ENCODE measurements at places on chromosomes 2 and 18. TPM values are rescaled to one million over a fixed set of nuclear protein-coding genes. Genes with fewer than 3 reads are reported as not detected.

Gene TMEM200C
- not detected for total RNA-seq

DNA sequence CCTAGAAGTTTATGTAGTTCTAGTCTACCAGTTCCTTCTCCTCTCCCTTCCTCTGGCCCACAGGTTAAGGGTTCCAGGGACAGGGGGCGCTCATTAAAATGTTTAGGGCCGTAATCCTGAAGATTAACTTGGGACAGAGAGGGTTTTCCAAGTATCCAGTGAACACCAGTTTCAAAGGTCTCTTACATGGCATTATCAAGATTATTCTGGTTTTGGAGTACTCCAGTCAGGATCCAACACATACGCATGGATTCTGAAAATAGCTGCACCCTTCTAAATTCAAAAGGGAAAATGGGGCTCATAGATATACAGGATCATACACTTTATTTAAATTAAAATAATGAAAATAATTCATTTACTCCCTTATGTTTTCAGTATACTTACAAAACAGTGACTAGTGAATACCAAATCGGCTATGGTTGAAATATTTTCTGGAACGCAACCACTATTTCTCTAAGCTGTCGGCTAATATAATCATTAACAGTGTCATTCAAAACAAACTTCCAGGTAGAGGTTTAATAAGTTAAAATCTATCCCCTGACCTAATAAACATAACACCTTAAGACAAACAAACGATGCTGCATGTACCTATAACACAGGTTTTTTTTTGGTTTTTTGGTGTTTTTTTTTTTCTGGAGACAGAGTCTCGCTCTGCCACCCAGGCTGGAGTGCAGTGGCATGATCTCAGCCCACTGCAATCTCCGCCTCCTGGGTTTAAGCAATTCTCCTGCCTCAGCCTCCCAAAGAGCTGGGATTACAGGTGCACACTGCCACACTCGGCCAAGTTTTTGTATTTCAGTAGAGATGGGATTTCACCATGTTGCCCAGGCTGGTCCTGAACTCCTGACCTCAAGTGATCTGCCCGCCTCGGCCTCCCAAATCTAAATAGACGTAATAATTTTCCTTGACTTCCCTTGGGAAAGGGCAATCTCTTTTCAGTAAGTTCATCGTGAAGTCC lies 44.7 kb downstream of the MGAT4A start:
- DNase-seq, result no peak

- DNase-seq, result no peak
Observed at GRCh38 chr2:58539973-58540372, 298.8 kb upstream of the FANCL start.

Gene HAAO
- 0.37 TPM for total RNA-seq

Gene SERPINB8
- 3.4 TPM for total RNA-seq

DNA sequence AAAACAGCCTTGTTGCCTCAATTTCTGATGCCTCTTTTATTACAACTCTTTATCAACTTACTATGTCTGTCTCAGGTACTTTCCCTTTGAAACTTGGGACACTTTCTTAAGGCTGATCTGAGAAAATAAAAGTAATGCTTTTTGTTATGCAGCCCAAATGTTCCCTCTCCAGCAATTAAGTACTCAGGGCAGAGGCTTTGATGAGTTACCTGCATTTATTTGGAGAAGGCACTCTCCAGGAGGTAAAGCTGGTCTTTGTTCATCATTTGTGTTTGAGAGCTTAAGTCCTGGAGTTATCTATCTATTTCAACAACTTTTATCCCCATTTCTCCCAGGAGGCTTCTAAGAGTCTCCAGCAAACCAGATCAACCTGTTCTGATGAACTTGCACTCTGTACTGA lies 259.2 kb downstream of the ASXL3 start:
- no peak for DNase-seq

Gene IGFBP2
- 74.7 TPM for total RNA-seq

GRCh38 chr18:63135101-63135500 lies 184.5 kb downstream of the BCL2 start:
- DNase-seq, result no peak

DNA sequence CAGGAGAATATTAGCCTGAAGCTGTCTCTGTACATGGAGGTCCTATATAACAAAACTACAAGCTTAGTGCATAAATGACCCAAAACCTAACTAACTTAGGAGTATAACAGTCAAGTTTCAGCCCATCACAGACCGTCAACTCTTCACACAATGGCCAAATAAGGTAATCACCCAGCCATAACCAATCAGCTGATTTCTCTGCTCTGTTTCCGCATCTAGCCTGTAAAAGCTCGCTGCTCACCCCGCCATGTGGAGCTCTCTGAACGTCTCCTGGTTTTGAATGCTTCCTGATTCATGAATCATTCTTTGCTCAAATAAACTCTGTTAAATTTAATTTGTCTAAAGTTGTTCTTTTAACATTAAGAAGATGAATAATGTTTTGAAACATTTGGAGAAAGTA lies 593.6 kb downstream of the TMX3 start:
- no peak for DNase-seq

DNA sequence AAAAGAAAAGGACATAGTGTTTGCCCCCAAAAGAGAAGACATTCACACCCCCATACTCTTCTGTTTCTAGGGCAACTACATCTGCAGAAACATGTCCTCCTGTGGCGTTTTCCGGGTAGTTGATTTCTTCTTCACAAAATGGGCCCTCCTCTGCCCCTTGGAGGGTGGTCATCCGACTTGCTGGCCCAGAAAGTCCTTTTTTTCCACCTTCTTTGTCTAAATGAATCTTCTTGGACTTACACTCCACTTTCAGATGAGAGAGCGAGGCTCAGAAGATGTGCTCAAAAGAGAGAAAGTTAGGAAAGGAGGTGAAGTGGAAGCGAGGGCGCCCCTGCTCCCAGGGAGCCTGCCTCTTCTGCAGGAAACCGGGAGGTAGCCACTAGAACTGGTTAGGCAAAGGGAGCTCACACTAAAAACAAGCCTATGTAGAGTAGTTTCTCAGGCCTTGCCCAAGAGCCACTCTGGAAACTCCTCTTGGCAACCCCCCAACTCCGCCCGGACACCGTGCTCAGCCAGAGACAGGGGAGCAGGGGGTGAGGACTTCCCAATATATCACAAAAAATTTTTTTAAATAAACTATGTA lies 10.2 kb upstream of the SIX3 start:
- DNase-seq, result no peak

Gene COLEC12
- total RNA-seq, result not detected

Gene ASPRV1
- 0.74 TPM for total RNA-seq

- DNase-seq, result peak; percentile 56
Observed at GRCh38 chr2:12169721-12170120, 423.3 kb downstream of the LPIN1 start.

Gene CAVIN2
- not detected for total RNA-seq

DNA sequence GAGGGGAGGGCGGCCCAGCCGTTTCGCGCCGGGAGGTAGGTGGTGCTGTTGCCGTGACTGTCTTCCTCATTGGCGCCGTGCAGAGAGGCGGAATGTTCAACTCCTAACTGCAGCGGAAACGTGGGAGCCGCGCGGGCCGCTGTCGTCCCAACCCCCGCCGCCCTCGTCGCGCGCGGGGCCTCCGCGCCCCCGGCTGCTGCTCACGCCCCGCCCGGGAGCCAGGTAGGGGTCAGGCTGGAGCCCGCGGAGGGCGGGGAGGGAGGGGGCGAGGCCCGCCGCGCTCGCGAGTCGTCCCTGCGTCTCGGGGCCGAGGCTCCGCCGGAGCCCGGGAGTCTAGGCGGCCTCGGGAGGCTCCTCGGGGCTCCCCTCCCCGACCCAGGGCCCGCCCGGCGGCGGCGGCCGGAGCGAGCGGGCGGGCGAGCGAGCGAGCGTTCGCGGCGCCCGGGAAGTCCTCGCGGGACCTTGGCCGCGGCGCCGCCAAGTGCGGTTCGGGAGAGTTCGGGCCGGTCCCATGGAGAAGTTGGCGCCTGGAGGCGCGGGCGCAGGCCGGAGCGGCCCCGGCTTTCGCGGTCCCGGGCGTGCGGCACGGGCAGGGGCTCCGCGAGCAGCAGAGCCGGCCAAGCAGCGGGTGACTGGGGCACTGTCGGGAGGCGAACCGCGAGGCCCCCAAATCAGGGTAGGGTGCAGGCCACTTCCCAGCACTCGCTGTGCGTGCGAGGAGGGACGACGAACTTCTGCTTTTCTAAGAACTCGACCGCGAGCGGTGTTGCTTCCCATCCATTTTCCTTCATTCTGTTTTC lies at the start of gene MAP3K20:
TSS of gene MAP3K20 (plus strand) at position 66 of the 800 bp plus-strand sequence. CDS start 15,186 bp downstream, outside the sequence.
- DNase-seq, result peak; percentile 65

Gene MAP3K2
- 58.5 TPM for total RNA-seq

Gene CASP8
- 63.2 TPM for total RNA-seq

- DNase-seq, result peak; percentile 55
Observed at GRCh38 chr2:161273038-161273760, 35.0 kb upstream of the PSMD14 start.

DNA sequence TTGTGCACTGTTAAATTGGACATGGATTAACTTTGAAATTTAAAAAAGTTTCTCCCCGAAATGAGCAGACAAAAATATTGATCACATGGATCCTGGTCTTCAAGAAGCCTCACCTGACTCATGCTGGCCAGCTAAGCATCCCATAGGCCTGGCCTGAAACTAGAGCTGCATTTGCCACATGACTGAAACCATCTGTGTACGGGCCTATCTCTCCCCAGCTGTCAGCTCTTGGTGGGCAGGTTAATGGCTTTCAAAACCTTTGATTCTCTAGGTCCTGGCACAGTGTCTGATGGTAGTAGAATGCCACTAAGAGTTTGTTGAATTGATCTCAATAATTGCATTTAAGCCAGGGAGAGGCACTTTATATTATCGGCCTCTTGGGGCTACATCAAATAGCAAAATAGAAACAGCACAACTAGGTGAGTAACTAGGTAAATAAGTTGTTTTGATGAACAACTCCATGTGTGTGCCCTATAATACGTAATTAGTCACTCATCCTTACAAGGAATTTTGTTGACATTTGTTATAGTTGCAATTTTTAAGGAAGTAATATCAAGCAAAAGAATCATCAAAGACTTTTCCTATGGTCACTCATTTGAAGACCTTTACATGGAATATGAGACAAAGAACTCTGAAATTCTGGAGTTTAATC lies 251.1 kb downstream of the SP3 start:
- no peak for DNase-seq

DNA sequence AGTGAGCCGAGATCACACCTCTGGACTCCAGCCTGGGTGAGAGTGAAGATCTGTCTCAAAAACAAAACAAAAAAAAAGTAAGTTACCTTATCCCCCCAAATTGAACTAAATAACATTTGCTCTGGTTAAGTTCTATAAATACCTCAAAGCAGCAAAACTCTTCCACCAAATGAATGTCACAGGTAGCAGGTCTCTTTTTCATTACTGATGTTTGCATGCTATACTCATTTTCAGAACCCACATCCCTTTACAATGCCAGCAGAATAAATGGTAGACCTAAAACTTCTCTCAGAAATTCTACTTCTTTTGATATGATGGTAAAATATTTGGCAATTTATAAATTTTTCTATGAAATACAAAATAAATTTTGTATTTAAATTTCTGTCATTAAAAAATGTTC lies 22.3 kb downstream of the INO80D start:
- DNase-seq, result no peak

Gene UGT1A4
- total RNA-seq, result not detected

DNA sequence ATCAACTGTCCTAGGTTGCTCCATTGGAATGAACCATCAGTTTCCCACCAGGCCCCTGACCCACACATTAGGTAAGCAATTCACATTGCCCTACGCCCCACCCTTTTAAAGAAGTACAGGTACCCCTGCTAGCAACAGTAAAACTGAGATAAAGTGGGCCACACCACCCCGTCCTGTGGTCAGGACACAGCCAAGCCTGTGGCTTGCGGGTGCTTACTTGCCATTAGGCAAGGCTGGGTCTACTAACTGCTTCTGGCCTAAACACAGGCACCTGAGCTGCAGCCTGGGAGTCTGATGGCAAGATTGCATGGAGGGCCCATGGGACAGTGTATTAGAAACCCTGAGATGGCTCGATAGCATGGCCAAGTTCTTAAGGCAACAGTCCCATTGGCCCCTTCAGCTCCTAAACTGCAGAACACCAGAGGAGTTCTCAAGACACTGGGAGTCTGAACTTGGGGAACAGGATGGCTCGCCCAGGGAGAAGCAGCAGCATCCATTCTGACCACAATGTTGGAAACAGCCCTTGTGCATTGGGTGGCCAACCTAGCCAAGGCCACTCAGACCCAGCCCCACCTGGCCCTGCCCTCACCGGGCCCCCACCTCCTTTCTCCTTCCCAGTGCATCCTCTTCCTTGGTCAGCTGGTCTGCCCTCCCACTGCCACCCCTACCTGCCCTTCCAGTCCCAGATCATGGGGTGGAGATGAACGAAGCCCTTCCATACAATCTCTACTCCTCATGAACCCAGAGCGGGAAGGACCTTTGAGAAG lies 177.1 kb downstream of the TNS1 start:
- no peak for DNase-seq

DNA sequence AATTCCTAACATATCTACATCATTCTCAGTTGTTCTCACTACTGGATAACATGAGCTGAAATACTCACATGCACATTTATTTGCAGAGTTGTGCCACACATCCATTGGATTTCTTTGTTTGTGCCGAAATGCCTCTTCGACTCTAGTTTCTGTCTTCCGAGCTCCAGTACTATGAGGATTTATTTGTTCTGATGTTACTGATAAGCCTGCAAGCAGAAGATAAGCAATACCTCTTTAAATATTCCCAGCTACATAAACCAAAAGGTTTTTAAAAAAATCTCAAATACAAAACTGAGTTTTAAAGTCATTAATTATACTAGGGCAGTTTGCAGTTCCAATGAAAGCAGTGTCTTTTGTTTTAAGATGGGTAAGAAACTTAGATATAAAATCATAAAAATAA lies 164.8 kb downstream of the ATAD2B start:
- no peak for DNase-seq

DNA sequence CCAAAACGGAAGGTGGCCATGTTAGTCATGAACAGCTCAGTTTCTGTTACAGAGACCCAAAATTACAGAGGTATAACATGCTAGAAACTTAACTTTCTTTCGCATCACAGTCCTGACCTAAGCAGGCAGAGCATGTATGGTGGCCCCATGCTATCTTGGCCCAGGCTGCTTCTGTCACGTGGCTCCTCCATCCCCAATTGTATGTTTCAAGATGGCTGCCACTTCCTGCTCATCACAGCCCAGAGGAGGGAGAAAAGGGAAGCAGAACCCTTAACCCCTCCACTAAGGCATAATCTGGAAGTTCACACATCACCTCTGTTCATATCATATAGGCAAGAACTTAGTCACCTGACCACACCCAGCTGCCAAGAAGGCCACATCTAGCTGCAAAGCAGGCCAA lies 28.7 kb downstream of the CDK15 start:
- no peak for DNase-seq

- DNase-seq, result peak; percentile 43
Observed at GRCh38 chr2:26786207-26787028, 562 bp downstream of the CENPA start.

DNA sequence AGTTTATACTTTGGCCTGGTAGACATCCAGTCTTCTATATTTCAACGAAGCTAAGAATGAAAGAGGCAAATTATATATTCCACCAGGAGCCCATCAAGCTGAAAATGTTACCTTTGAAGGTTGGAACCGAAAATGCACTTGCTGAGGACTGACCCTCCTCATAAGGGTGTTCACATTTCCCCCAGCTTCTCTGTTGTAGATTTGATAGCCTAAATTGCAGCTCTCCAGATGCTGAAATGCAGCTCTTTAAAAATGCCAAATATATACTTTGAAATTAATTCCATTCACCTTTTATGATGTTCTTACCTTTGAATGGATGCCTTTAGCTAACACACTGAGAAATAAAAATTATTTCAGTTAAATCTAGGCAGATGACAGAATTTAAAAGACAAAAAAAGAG lies 1.8 kb upstream of the FIGN start:
- DNase-seq, result no peak

Gene AGPS
- total RNA-seq, result 67.9 TPM

- DNase-seq, result no peak
Observed at GRCh38 chr2:163682695-163683094, 53.1 kb downstream of the FIGN start.
